Upper lobe of right lung (tissue), 1 donor: ENCODE measurements at places on chromosomes 2 and 18. TPM values are rescaled to one million over a fixed set of nuclear protein-coding genes. Genes with fewer than 3 reads are reported as not detected.

GRCh38 chr2:237134321-237135230, 48.9 kb downstream of the COPS8 start:
- no peaks in the 10 kb centered on the region for H3K27me3 ChIP-seq
- no peak overlapping the region for H3K4me3 ChIP-seq

- no peaks in the 10 kb centered on the region for H3K4me1 ChIP-seq
- H3K27ac ChIP-seq, result no peak overlapping the region
- no peaks in the 10 kb centered on the region for H3K27me3 ChIP-seq
Observed at GRCh38 chr18:68448736-68449135, 266.2 kb downstream of the TMX3 start.

DNA sequence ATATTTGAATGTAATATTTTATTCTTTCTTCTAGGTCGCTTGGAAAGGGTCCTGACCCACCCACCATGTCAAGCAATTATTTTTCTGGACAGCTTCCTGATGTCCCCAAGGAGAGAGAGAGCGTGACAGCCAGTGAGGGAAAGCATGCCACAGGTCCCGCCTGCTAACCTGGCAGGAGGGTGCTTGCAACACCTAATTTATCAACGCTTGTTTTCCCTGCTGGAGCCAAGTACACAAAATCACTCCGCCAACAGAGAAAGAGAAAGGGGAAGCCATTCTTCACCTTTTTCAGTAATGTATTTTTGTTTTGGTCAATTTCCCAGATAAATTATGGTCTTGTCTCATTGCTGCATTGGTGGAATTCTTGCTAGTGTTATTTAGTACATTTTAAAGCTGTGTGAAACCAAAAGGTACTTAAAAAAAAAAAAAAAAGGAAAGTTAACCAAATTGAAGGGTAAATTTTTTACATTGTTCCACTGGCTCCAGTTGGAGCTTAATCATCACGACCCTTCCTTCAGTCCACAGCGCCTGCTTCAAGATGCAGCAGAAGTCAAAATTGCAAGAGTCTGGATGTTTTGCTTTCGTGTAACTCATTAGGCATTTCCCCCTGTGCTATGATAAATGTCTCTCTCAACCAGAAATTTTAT, 88.5 kb upstream of the COPS8 start:
- no peaks in the 10 kb centered on the region for H3K27me3 ChIP-seq
- no peaks in the 10 kb centered on the region for H3K36me3 ChIP-seq
- no peak for DNase-seq
- no peak overlapping the region for H3K27ac ChIP-seq
- H3K4me3 ChIP-seq, result no peak overlapping the region

DNA sequence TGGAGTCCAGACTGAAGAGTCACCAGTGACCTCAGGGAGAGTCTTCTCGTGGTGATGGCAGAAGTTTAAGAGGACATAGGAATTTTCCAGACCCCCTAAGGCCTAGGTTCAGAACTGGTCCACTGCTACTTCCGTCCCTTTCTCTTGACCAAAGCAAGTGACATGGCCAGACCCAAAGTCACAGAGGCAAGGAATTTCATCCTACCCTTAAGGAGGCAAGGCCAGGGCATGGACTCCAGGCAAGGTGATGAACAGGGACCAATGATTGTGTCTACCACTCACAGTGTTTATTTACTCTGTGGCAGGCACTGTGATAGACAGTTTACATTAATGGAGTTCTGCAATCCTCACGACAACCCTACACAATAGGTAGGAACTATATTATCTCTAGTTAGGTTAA, 265.1 kb downstream of the GLI2 start:
- H3K27ac ChIP-seq, result no peak overlapping the region
- H3K36me3 ChIP-seq, result no peaks in the 10 kb centered on the region
- no peaks in the 10 kb centered on the region for H3K27me3 ChIP-seq
- no peak for DNase-seq

GRCh38 chr2:197558393-197558792, 42.5 kb downstream of the MOB4 start:
- DNase-seq, result no peak
- peaks cover 21% of the 10 kb centered on the region for H3K36me3 ChIP-seq
- no peak overlapping the region for H3K27ac ChIP-seq
- peaks cover 8% of the 10 kb centered on the region for H3K4me1 ChIP-seq
- no peaks in the 10 kb centered on the region for H3K27me3 ChIP-seq

GRCh38 chr2:71532327-71532726, 79.0 kb downstream of the DYSF start:
- H3K4me3 ChIP-seq, result no peak overlapping the region
- H3K36me3 ChIP-seq, result no peaks in the 10 kb centered on the region
- peak; percentile 42 for DNase-seq

DNA sequence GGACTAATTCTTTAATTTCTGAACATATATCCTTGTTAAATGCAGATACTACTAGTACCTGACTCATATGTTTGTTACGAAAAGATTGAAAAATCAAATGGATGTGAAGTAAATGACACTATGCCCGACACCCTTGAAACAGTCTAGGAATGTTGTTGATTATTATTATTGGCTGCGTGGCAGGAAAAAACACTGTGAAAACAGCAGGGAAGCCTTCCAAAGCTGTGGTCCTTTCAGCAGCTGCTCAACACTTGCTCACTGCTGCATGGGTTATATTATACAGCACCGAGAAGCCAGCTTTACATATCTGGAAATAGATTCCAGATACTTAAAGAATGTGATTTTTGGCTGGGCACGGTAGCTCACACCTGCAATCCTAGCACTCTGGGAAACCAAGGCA, 26.5 kb downstream of the CRYGD start:
- H3K27ac ChIP-seq, result no peak overlapping the region
- H3K36me3 ChIP-seq, result no peaks in the 10 kb centered on the region
- H3K4me1 ChIP-seq, result no peaks in the 10 kb centered on the region
- H3K4me3 ChIP-seq, result no peak overlapping the region

- H3K4me1 ChIP-seq, result no peaks in the 10 kb centered on the region
- DNase-seq, result no peak
- no peak overlapping the region for H3K4me3 ChIP-seq
- H3K27me3 ChIP-seq, result peaks cover 41% of the 10 kb centered on the region
Observed at GRCh38 chr2:242046206-242046826, 176.8 kb downstream of the RTP5 start.

- H3K4me3 ChIP-seq, result no peak overlapping the region
- no peaks in the 10 kb centered on the region for H3K36me3 ChIP-seq
Observed at GRCh38 chr18:45722899-45723298, 1.1 kb upstream of the SLC14A1 start.

DNA sequence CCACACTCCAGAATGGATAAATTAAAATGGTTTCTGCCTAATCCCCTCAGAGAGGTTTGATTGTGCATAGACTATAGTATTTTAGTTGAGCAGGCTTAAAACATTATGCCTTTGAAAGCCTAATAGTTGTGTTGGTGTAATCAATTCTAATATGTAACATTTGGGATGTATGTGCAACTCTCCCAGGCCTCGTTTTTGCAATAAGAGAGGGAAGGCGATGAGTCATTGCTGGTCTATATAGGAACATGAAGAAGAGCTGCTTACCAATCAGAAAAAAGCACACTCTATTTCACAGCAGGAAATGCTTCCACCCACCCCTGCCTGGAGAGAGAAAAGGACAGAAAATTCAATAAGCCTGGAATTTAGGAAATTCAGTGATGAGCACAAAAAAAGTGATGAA, 1424.0 kb upstream of the PIK3C3 start:
- H3K27me3 ChIP-seq, result no peaks in the 10 kb centered on the region
- DNase-seq, result no peak
- no peak overlapping the region for H3K4me3 ChIP-seq

Gene CDH2
- 1.8 TPM for total RNA-seq

Gene STPG4
- total RNA-seq, result not detected

Gene CYP26B1
- total RNA-seq, result 3.8 TPM

Gene ALK
- total RNA-seq, result not detected

Gene CPO
- not detected for total RNA-seq

Gene POTEI
- not detected for total RNA-seq

Gene MYO5B
- 31.6 TPM for total RNA-seq

Gene ABCG5
- not detected for total RNA-seq

Gene RAX
- not detected for total RNA-seq

Gene SIX3
- total RNA-seq, result not detected
